ENCODE measurements at places on chromosomes 13 and 19.

DNA sequence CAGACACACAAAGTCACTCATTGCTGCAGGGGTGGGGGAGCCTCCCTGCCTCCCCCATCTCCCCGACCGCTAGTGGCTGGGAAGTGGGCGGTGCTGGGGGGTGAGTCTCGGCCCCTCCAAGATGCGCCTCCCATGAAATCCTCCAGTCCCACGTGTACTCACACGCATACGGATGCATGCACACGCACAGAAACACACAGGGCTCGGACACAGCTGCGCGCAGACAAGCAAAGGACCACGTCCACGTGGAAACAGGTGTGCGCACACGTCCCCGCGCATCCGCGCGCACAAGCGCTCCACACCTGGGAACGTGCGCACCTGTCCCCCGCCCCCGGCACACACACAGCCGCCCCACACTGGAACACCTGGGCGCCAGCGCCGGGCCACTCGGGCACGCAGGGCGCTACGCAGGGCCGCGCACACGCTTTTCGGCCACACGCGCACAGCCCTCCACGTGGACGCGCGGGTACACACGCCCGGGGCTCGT, 687 bp downstream of the MATK start:
- peak; percentile 31 for DNase-seq

DNA sequence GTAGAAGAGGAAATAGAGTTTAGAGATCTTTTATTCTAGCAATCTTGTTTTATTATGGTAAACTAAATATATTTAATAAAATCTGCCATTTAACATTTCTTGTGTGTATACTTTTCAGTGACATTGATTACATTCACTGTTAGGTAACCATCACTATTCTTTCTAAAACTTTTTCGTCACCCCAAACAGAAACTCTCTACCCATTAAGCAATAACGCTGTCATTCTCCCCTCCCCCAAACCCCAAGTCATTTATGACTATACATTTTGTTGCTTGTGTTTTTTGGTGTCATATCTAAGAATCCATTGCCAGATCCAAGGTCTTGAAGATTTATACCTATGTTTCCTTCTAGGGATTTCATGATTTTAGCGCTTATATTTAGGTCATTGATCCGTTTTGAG, 10.6 kb downstream of the URI1 start:
- no peak for DNase-seq

DNA sequence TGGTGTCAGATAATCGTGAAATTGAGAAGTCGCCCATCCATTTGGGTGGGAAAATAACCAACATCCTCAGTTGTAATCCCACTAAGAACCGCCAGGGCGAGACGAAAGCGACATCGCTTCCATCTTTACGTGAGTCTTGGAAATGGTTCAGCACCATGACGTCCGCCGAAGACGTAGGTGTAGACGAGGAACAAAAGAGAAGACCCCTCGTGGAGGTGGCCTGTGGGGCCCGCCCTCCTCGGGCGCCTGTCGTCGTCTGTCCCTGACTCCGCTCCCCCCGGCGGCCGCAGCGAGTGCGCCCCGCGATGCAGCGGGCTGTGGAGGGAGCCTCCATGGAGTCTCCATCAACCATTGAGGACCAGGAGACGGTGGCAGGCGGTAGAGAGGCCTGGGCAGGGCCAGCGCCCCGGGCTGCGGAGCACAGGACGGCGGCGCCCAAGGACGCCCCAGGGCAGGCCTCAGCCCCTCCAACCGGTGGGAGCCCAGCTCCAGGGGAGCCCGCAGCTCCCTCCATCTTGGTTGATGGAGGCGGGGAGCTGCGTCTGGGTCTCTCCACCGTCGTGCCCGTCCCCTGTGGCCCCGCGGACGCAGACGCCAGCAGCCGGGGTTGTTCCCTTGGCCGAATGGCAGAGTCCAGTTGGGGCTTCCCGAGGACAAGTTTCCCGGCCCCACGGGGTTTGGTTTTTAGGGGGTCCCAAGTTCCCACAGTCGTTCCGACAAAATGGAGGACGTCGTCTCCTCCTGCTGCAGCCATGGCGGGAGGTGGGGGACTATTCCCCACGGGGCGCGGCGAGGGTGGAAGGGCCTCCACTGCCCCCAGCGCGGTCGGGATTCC, 990 bp upstream of the ZMYM2 start:
- peak; percentile 77 for DNase-seq

DNA sequence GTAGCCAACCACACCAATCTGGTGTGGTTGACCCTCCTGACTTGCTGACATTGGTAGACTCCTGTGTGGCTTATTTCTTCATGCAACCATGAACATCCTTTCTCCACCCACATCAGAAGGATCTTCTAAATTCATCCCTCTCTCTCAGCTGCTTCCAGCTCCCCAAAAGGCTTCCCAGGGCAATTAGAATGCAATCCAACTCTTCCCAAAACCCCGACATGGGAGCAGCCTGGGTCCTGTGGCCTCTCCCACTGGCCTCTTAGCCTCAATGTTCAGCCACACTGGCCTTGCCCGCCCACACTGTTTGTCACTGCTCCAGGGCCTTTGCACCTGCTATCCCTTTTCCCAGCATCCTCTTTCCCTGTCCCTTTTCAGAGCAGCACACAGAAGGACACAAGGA, 199.8 kb upstream of the SGCG start:
- no peak for DNase-seq

DNA sequence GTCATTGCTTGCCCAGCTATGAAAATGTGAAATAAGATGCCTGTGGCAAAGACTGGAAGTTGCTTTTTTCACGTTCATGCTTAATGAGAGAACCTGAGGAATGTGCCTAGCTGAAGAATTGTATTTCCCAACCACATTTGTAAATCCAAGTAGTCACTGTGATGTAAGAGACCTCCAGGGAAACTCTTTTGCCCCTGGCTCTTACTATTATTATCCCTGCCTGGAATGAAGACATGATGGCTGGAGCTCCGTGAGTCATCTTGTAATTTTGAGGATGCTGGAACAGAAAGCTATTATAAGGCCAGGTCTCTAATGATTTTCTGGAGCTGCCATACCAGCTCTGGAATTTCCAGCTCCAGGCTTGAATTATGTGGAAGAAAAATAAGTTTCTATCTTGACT, 894.3 kb downstream of the DIAPH3 start:
- no peak for DNase-seq

DNA sequence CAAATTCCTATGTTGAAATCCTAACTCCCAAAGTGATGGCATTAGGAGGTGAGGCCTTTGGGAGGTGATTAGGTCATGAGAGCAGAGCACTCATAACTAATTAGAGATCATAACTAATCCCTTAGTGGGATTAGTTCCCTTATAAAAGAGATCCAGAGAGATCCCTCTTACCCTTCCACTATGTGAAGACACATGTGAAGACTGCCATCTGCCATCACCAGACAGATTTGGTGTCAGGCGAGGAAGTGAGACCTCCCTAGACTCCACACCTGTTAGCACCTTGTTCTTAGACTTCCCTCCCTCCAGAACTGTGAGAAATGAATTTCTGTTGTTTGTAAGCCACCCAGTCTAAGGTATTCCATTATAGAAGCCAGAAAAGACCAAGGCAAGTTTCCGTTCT, 112.2 kb downstream of the NDFIP2 start:
- no peak for DNase-seq

DNA sequence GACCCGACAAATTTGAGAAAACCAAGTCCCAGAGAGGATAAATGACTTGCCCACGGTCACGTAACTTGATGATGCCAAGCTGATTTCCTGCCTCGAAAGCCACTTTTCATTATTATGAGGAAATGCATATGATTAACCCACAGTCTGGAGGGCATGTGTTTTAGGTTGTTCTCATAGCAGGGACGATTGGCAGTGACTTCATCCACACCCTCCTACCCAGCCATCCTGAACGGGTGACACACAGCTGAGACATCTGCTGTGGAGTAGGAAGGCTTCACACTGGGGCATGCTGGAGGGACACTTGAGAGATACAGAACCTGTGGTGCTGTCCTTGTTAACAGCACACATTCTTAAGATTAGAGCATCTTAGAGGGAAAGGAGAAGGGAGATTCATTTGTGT, 65.4 kb upstream of the WDFY2 start:
- peak; percentile 20 for DNase-seq
